ENCODE measurements at places on chromosomes 1 and 21.

- DNase-seq: no peak
- H3K27ac ChIP-seq: no peak overlapping the region
- H3K4me3 ChIP-seq: no peak overlapping the region
- no peaks in the 10 kb centered on the region for H3K27me3 ChIP-seq
- H3K4me1 ChIP-seq: no peaks in the 10 kb centered on the region
These were observed 19.6 kb downstream of the LBR start for GRCh38 chr1:225408249-225408648.

- H3K4me1 ChIP-seq: no peaks in the 10 kb centered on the region
- H3K27ac ChIP-seq: no peak overlapping the region
- H3K4me3 ChIP-seq: no peak overlapping the region
- no peak for DNase-seq
- peaks cover 3% of the 10 kb centered on the region for H3K27me3 ChIP-seq
- H3K36me3 ChIP-seq: no peaks in the 10 kb centered on the region
These were observed 51.1 kb downstream of the SLC44A5 start for GRCh38 chr1:75559800-75560199.

GRCh38 chr21:40732253-40733023 lies 114.5 kb downstream of the DSCAM start:
- H3K4me1 ChIP-seq: no peaks in the 10 kb centered on the region
- H3K36me3 ChIP-seq: no peaks in the 10 kb centered on the region
- no peak overlapping the region for H3K4me3 ChIP-seq
- H3K27ac ChIP-seq: no peak overlapping the region
- H3K27me3 ChIP-seq: no peaks in the 10 kb centered on the region

GRCh38 chr1:8736927-8737326 lies 80.5 kb downstream of the RERE start:
- no peaks in the 10 kb centered on the region for H3K4me1 ChIP-seq
- no peak for DNase-seq
- no peak overlapping the region for H3K27ac ChIP-seq

- peaks cover 8% of the 10 kb centered on the region for H3K27me3 ChIP-seq
- no peak overlapping the region for H3K4me3 ChIP-seq
- no peaks in the 10 kb centered on the region for H3K4me1 ChIP-seq
- no peak for DNase-seq
- H3K27ac ChIP-seq: no peak overlapping the region
These were observed 97.3 kb downstream of the TAS1R2 start for GRCh38 chr1:18761948-18762840.

DNA sequence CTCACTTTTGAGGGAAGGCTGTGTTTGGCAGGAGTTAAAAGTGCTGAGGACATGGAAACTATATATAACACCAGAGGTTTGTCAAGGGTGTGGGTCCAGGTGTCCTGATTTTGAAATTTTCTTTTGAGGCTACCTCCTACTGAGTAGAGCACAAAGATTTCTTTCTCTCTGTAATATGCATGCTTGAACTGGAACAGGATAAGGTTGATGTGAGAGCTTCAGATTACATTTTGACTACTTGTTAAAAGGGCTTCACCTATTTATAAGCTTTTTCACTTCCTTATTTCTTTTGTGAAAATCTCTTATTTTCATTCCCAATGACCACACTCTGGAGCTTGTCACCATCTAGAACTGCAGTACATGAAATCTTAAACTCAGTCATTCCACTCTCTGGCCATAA lies 59.8 kb upstream of the PLA2G4A start:
- no peaks in the 10 kb centered on the region for H3K4me1 ChIP-seq
- H3K27me3 ChIP-seq: no peaks in the 10 kb centered on the region
- H3K27ac ChIP-seq: no peak overlapping the region
- H3K36me3 ChIP-seq: no peaks in the 10 kb centered on the region
- DNase-seq: no peak
- no peak overlapping the region for H3K4me3 ChIP-seq

DNA sequence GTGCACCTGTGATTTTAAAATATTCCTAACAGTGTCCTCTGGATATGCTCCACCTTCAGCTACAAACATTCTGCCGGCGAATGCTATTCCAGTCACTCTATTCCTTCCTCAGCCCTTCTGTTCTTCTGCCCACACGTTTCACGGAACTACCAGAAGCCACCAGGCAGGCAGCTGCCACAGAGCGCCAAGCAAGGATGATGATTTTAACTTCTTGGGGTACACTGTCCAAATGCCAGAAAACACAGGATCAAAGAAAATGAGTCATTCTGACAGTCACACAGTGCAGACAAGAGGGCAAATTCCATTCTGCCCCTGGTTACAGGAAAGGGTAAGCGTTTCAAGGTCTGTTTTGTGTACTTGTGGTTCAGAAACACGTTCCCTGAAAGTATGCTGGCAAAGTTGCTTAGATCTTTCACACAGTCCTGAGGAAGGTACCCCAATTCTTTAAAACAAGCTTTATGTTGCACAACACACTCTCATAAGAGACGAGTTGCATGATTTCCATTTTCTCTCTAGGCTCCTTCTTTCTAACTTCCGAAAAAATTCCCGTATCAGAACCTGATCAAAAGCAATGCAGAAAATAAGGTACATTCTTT lies 508.3 kb upstream of the PKN2 start:
- DNase-seq: no peak
- no peak overlapping the region for H3K4me3 ChIP-seq
- no peak overlapping the region for H3K27ac ChIP-seq
- H3K27me3 ChIP-seq: peaks cover 4% of the 10 kb centered on the region
- H3K4me1 ChIP-seq: no peaks in the 10 kb centered on the region
- no peaks in the 10 kb centered on the region for H3K36me3 ChIP-seq

DNA sequence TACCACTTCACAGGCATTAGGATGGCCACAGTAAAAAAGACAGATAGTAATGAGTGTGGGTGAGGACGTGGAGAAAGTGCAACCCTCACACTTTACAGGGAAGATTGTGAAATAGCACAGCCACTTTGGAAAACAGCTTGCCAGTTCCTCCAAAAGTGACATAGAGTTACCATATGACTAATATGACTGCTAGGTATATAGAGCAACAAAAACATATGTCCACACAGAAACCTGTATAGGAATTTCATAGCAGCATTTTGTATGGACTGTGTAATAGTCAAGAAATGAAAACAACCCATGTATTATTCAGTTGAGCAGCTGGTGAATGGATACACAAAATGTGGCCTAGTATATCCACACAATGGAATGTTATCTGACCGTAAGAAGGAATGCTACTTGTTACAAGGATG lies 30.4 kb upstream of the LBR start:
- no peaks in the 10 kb centered on the region for H3K27me3 ChIP-seq
- no peak overlapping the region for H3K4me3 ChIP-seq
- peaks cover 55% of the 10 kb centered on the region for H3K4me1 ChIP-seq
- H3K36me3 ChIP-seq: no peaks in the 10 kb centered on the region
- DNase-seq: no peak

DNA sequence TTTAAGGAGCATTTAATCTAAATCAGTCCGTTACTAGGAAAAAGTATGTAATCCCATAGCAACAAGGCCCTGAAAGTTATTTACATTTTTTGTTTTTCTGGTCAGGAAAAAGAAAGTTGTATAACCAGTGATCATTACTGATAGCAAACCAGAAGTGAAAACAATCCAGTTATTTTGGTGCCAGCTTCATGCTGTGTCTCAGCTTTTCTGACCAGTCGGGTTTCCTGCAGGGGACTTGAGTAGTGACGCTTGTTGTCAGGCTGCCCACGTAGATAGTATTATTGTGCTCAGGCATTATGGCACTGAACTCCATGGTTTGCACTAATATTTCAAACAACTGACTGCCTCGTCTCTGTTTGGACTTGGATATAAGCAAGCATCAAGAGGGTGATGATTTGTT lies 55.2 kb downstream of the SASS6 start:
- peaks cover 1% of the 10 kb centered on the region for H3K4me1 ChIP-seq
- H3K4me3 ChIP-seq: no peak overlapping the region
- no peak for DNase-seq
- peaks cover 55% of the 10 kb centered on the region for H3K36me3 ChIP-seq
- H3K27me3 ChIP-seq: no peaks in the 10 kb centered on the region

DNA sequence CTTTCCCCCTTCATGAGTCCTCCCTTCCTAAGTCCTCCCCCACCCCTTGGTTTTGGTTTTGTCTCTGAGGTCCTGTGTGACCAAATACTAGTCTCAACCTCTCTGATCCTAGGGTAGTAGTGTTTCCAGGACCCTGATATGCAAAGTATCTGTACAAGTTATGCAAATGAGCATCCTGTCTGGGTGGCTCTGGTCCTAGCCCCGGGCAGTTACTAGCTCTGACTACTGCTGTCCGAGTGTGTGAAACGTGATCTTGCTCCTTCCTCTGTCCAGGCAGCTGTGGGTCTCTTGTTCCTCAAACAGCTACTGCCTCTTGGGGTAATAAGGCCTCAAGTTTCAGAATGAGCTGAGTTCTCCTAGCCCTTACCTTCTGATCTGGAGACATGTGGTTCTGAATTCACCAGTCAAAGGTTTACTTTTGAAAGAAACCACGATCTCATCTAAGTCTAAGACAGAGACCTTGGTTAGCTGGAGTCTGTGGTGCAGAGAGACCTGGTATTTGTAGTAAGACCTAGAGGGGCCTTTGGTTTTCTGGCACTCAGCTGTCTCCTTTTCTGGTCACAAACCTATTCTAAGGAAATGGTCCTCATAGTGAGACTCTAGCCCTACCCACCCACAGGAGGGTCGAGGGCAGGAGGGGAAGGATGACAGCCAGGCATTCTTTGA lies 31.0 kb upstream of the IL19 start:
- peak overlapping the region; percentile 29 for H3K4me3 ChIP-seq
- peaks cover 93% of the 10 kb centered on the region for H3K4me1 ChIP-seq
- peak overlapping the region; percentile 91 for H3K27ac ChIP-seq
- peaks cover 17% of the 10 kb centered on the region for H3K36me3 ChIP-seq

- H3K36me3 ChIP-seq: no peaks in the 10 kb centered on the region
- H3K4me1 ChIP-seq: no peaks in the 10 kb centered on the region
These were observed 138.4 kb downstream of the PAPPA2 start for GRCh38 chr1:176601348-176601747.

DNA sequence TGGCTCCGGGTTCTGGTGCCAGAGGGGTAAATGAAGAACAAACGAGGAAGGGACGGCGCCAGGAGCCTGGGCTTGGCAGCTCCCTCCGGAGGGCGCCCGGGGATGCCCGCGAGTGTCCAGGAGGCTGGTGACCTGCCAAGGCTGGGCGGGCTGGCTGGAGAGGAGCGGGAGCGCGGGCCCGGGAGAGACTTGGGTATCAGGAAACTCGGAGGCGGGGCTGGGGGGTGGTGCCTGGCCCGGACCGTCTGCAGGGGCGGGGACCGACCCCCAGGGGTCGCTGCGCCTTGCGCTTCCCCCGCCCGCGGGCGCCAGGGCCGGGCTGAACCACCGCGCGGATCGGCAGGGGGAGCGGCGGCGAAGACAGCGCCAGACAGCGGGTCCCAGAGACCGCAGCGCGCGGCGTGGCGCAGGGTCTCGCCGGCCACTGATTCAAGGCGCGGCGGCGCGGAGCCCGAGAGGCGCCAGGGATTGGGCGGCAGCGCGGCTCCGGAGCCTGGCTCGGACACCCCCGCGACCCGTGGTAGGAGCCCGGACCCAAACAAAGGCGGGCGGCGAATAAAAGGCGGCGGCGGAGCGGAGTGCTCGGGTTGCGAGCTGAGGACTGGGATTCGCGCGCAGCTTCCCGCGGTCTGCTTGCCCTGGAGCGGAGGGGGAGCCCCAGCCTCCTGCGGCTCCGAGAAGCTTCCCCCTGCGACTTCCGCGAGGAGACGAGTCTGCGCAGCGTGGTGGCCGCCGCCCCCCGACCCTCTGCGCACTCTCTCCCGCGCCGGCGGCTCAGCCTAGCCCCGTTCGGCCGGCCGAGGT lies at the start of gene DISP3:
DISP3 (plus strand) TSS at position 585 of the 804 bp plus-strand sequence. CDS start 21,838 bp downstream, outside the sequence.
- H3K27me3 ChIP-seq: peaks cover 43% of the 10 kb centered on the region
- peak; percentile 76 for DNase-seq
- peak within 1 kb of the TSS; percentile 53 for H3K4me3 ChIP-seq
- no peaks in the 10 kb centered on the region for H3K36me3 ChIP-seq

DNA sequence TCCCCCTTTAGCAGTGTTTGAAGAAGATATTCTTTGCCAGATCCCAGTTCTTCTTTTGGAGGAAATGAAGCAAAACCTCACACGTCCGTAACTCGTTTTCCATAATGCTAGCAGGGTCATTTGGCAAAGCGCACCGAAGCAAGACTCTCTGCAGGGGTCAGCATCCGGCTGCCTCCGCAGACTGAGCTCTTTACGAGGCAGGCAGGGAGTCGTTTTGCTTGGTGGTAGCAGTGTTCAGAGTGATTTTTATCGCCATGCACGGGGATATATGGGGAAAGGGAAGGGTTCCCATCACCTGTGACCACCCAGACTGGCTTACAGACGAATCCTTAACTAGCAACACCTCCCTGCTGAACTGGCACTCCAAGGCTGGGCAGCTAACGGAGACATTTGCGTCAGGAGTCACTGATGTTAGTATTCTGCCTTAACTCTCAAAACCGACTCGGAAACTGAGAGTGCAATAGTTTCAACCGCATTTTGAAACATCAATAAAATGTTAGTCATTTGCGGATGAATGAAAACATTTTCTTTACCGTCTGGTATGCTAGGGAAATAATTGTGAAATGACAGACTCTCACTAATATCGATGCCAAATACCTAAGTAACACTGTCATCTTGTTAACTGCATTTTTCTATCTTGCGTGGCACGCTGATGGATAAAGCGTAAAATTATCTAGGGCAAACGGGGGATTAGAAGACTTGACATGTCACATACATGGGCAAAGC lies 2.2 kb upstream of the NEGR1 start:
- no peak overlapping the region for H3K4me3 ChIP-seq
- no peaks in the 10 kb centered on the region for H3K36me3 ChIP-seq
- peak; percentile 40 for DNase-seq
- no peak overlapping the region for H3K27ac ChIP-seq
- peaks cover 15% of the 10 kb centered on the region for H3K4me1 ChIP-seq
- peaks cover 28% of the 10 kb centered on the region for H3K27me3 ChIP-seq

GRCh38 chr1:157829711-157830110 lies 9.8 kb upstream of the FCRL1 start:
- no peak for DNase-seq
- H3K36me3 ChIP-seq: no peaks in the 10 kb centered on the region
- H3K27ac ChIP-seq: no peak overlapping the region
- H3K4me1 ChIP-seq: no peaks in the 10 kb centered on the region
- no peaks in the 10 kb centered on the region for H3K27me3 ChIP-seq
- no peak overlapping the region for H3K4me3 ChIP-seq

- H3K4me1 ChIP-seq: no peaks in the 10 kb centered on the region
- H3K36me3 ChIP-seq: peaks cover 71% of the 10 kb centered on the region
- no peak overlapping the region for H3K4me3 ChIP-seq
- no peak overlapping the region for H3K27ac ChIP-seq
- no peaks in the 10 kb centered on the region for H3K27me3 ChIP-seq
These were observed 62.1 kb downstream of the KDM1A start for GRCh38 chr1:23081376-23081775.

- no peaks in the 10 kb centered on the region for H3K4me1 ChIP-seq
- H3K27me3 ChIP-seq: no peaks in the 10 kb centered on the region
- no peak for DNase-seq
- no peak overlapping the region for H3K27ac ChIP-seq
- no peak overlapping the region for H3K4me3 ChIP-seq
- no peaks in the 10 kb centered on the region for H3K36me3 ChIP-seq
These were observed 510.6 kb downstream of the NCAM2 start for GRCh38 chr21:21508859-21509258.

- no peaks in the 10 kb centered on the region for H3K36me3 ChIP-seq
- H3K4me3 ChIP-seq: no peak overlapping the region
- H3K27me3 ChIP-seq: peaks cover 5% of the 10 kb centered on the region
These were observed 180.2 kb downstream of the PTPRU start for GRCh38 chr1:29416267-29417146.

GRCh38 chr1:228258486-228258885 lies 50.6 kb downstream of the OBSCN start:
- no peak overlapping the region for H3K4me3 ChIP-seq
- no peaks in the 10 kb centered on the region for H3K4me1 ChIP-seq
- H3K36me3 ChIP-seq: peaks cover 6% of the 10 kb centered on the region
- H3K27me3 ChIP-seq: no peaks in the 10 kb centered on the region
- no peak overlapping the region for H3K27ac ChIP-seq
- no peak for DNase-seq

Measured in activated CD8-positive, alpha-beta T cell treated with anti-CD3 and anti-CD28 coated beads, Interleukin-2, amount 10 ng/mL, durations not matched to agents 7 days and 5 days (primary cell).